ENCODE measurements at places on chromosomes 12 and 14.

GRCh38 chr12:50799908-50800307 lies 36.0 kb downstream of the ATF1 start:
- DNase-seq: peak; percentile 21

DNA sequence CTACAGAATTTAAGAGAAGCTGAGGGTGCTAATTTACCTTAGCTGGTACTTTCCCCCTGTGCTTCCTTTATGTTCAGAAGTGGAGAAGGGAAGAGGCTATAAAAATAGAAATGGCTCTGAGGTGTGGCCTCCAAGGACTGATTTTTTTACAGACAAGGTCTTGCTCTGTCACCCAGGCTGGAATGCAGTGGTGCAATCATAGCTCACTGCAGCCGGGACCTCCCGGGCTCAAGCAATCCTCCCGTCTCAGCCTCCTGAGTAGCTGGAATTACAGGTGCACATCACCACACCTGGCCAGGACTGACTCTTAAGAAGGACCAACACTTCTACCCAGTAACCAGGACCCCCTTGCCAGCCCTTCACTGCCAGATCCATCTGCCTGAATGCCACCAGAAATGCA lies 23.9 kb upstream of the NAP1L1 start:
- DNase-seq: no peak

- DNase-seq: no peak
These were observed 14.2 kb downstream of the DLK1 start for GRCh38 chr14:100740929-100741328.

DNA sequence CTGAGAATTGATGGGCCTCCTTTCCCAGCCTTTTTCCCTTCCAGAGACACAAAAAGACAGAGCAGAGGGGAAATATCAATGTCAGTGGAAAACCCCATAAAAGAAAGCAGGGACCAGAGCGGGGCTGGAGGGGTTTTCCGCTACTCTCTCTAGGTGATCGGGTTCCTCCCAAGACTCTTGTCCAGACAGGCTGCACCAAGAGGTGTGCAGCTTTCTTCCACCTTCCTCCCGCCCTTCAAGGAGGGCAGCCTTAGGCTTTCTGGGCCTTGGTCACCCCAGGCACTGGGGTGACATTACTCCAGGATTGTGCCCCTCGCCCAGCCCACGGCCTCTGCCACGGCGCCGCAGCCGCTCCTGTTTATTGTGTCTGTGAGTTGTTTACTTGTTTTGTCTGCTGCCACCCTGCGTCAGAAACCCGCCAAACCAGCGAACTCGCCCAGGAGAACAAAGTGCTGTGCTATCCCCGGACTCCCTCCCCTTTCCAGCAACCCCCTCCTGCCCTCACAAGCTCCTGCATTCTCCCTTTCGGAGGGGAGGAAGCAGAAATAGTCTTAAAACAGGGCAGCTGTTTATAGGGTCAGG lies 6.7 kb upstream of the HOXC6 start:
- no peak for DNase-seq

- no peak for DNase-seq
These were observed 172.0 kb upstream of the FRMD6 start for GRCh38 chr14:51479584-51480325.

DNA sequence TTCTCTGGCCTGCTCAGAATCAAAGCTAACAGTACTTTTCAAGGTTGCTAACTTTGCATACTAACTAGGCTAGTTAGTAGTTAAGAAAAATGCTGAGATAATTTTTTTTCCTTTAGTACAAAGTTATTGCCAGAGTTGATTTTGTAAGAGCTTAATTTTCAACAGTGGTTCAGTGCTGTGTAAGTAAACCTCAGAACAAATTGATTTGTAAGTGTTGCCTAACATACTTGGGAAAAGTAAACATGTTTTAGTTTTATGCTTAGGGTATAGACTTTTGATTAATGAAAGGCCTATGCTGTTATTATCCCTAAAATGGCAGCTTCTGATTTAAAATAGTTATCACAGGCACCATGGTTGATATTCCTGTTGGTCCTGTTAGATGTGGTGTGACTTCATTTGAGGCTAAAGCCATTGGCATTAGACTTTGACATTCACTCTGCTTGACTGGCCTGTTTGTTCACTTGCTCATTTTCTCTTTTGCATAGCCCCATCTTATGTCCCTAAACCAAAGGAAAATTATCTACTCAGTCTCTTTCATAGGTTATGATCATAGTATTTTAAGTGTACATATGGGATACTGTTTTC lies 5.2 kb downstream of the CMAS start:
- no peak for DNase-seq

DNA sequence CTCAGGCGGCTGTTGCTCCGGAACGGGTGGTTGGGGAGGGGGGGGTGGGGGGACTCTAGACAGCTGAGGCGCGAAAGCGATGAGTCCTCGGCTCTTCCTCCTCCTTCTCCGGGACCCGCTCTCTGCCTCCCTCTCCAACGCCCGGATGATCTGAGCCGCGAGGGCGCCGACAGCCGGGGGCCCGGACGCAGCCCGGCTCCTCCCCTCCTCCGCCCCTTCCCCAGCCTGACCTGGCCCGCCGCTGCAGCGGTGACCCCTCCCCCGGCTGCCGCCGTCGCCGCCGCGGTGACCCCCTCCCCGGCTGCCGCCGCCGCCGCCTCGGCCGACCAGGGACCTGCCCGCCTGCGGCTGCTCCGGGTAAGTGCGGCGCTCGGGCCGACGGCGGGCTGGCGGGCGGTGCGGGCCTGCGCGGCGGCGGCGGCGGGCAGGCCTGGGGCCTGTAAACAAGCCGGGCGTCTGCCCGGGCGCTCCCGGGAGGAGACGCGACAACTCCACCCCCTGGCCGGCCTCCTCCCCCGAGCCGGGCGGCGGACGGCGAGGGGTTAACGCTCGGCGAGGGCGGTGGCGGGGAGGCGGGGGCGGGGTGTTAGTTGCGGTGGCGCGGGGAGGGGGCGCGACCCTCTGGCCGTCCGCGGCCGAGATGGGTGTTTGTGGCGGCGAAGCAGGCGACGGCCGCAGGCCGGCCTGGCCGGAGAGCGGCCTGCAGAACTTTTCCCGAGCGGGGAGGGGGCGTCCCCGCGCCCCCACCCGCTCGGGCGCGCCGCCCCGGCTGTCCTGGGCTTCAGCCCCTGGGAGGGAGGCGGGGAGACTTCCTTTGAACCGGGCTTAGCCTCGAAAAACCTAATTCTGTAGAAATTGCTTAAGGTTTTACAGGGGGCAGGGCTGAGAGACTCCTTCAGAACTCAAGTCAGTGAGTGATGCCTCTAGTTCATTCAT lies 568 bp downstream of the PPM1A start:
- DNase-seq: peak; percentile 65

GRCh38 chr14:26761532-26761931 lies 163.7 kb upstream of the NOVA1 start:
- no peak for DNase-seq

GRCh38 chr14:93999573-93999972 lies 2.5 kb downstream of the CCDC197 start:
- DNase-seq: no peak

GRCh38 chr14:91303091-91303923 lies 58.8 kb upstream of the GPR68 start:
- DNase-seq: peak; percentile 12

GRCh38 chr14:59228421-59228820 lies 40.0 kb downstream of the DAAM1 start:
- DNase-seq: no peak

DNA sequence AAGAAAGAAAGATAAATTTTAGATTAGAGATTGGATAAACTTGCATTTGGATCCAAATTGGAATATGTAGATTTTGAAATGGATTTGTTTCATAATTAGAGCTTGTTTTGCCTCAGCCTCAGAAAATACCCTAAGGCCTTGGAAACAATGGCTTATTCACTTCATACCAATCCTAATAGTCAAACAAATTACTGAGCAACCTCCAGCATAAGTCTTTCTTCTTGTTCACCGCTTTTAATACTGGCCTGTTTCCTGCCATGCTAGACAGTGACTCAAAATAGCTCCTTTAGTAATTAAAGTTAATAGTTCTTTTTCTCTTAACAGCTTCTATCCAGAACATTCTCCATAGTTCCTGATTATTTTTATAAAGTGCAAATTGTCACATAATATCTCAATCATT lies 110.9 kb upstream of the DNM1L start:
- peak; percentile 34 for DNase-seq

DNA sequence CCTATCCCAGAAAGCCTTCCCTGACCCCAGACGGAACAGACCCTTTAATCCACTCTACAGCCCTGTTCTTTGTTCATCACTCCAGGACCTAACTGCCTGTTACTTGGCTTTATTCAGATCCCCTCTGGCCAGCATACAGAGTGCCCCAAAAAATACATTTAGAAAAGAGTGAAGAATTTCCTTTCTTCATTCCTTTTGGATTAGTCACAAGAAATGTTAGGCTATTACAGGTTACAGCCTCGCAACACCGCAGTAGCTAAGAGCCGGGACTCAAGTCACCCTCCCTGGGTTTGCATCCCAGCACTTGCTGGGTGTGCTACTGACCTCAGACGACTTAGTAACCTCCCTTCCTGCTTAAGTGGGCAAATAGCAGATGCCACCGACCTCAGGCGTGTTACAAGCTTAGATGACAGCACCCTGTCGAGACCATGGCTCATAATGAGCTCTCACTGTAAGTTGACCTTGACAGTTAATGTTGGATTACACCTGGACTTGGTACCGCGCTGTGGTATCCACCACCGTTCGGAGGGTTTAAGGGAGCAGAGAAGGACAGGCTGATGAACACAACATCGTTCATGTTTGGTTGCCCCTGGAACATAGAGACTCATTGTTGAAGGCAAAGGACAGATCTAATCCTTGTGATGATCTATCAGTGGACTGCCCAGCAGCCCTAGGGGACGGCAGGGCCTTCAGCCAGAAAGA lies 12.9 kb downstream of the GLRX5 start:
- no peak for DNase-seq

DNA sequence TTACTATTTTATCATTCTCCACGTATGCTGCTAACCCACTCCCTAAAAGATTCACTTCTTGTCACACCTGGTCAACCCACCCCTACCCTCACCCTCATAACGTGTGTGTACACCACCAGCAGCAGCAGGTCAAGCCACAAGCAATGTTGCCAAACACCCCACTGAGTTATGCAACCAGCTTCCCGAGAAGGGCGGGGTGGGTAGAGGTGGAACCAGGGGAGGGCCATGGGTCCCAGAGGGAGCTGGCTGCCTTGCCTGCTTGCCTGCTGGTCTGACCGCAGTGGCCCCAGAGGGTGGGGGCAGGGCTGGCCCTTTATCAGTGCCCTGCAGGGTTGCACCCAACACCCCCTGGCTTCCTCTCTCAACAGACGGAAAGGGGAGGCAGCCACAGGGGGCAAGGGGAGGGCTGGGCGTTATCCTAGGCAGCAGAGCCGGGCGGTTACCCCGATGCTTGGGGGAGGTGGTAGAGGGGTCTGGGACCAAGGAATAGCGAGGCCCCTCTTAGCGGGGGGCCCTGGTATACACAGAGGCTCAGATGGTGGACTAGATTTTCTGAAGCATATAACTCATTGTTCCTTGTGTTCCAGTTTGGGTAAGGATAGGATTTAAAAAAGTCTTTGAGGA lies 3.5 kb upstream of the NFE2 start:
- DNase-seq: no peak

DNA sequence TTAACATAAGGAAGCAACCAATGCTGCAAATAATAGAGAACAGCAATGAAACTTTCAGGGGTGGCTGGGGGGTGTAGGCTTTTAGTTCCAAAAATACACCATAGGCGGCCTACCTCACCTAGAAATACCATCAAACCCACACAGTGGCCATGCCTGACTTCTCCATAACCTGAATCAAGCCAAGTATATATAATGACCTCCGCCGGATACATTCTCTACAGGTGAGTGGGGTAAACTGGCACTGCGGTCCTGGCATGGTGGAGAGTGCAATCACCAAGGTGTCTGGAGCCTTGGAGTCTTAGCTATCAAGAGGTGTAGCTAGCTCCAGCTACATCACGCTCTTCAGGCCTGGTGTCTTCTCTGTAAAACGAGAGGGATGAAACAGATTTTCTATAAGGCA lies 1.2 kb downstream of the ZBTB25 start:
- DNase-seq: no peak

DNA sequence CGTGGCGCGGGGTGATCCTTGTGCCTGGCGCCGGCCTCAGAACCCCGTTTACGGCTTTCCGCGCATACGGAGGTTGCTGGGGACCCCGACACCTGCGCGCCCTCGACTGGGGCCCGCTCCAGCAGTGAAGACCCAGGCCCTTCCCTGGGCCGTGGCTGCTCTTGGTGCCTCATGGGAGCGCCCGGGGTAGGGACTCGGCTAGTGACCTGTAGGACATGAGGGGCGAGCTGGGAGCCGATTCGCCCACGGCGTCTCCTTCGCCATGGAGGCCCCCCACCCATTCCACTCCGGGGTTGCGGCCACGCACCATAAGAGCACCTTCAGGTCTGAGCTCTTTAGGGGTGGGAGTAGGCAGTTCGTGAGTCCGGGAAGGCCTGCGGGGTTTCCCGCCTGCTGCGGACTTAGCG lies 14.2 kb upstream of the PAX9 start:
- no peak for DNase-seq

DNA sequence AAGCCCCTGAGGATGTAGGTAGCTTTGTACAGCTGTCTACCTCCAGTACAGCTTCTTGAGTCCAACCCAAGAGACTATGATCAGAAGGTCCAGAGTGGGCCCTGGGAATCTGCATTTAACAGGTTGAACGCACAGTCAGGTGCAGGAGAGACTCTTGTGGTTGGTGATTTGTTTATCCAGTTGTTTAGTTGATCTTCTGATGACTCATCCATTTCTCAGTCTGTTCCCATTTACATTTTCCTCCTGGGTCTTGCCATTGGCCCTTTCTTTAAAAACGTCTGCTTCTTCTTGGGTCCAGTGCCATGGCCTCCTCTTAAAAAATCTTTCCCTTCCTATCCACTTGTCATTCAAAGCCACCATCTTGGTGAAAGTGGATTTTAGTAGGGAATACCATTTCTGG lies 734.2 kb downstream of the MED13L start:
- DNase-seq: no peak

DNA sequence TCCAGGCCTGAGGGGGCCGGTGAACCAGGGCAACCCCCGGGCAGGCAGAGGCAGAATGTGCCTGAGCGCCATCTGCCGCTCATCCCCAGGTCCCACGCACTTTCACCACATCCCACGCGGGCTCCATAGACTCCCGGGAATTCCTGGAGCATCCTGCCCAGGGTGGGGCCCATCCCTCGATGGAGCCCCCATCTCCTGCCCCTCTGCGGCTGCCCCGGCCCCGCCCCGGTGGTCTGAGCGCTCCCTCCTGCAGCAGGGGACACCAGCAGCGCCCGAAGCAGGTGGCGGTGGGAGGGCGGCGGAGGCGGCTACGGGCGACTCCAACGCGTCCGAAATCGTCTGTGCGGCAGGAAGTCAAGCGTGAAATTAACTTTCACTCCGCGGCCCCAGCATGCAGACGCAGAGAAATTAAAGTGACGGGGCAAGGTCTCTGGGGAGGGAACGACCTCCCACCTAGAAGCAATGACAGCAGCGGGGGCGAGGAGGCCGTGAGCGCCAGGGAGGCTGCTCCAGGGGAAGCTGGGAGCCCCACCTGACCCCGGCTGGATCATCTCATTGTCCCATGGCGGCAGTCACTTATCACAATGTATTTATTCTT lies 122.2 kb downstream of the NCOR2 start:
- DNase-seq: no peak

Measured in RKO (cell line).